Activated naive CD4-positive, alpha-beta T cell treated with anti-CD3 and anti-CD28 coated beads for 36 hours (primary cell): ENCODE measurements at places on chromosomes 6 and 20. TPM values are rescaled to one million over a fixed set of nuclear protein-coding genes. Genes with fewer than 3 reads are reported as not detected.

Gene CARMIL1
- 3.9 TPM for total RNA-seq

Gene CD93
- 0.05 TPM for total RNA-seq

Gene DPPA5
- total RNA-seq = not detected

Gene C6orf132
- 0.12 TPM for total RNA-seq

Gene SAMD3
- total RNA-seq = 2.3 TPM

Gene MRAP2
- total RNA-seq = not detected

Gene CNBD2
- 5.3 TPM for total RNA-seq

Gene TUBB1
- total RNA-seq = not detected

Gene ALDH5A1
- total RNA-seq = 15.8 TPM

Gene TNFAIP3
- 294 TPM for total RNA-seq

Gene BPI
- not detected for total RNA-seq

Gene SLC22A1
- total RNA-seq = not detected

DNA sequence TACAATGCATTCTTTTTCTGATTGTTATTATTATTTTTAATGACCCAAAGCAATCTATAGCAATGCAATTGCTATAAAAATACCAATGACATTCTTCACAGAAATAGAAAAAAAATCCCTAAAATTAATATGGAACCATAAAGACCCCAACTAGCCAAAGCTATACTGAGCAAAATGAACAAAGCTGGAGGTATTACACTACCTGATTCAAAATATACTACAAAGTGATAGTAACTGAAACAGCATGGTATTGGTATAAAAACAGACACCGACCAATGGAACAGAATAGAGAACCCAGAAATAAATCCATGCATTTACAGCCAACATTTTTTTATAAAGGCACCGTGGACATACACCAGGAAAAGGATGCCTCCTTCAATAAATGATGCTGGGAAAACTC, 60.5 kb upstream of the EEF1A1 start:
- peaks cover 2% of the 10 kb centered on the region for H3K36me3 ChIP-seq
- H3K27ac ChIP-seq = peak overlapping the region; percentile 99
- no peak overlapping the region for H3K4me3 ChIP-seq

DNA sequence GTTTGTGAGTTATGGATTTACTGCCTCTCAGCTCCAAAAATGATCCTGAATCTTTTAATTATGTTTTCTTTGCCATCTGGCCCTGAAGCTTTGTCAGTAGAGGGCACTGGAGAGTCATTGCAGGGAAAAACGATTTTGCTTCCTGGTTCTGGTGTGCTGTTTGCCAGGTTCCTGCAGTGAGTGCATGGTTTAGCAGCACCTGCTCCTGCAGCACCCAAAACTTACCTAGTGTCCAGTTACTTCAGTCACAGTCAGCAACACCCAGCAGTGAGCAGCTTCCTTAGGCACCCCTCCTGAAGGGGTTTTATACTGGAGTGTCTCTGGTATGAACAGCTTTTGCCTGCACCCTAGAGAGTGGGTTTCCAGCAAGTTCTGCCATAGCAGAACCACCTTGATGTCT, 6.0 kb upstream of the TRIM26 start:
- H3K27me3 ChIP-seq = no peaks in the 10 kb centered on the region
- no peak overlapping the region for H3K4me3 ChIP-seq
- H3K4me1 ChIP-seq = peaks cover 4% of the 10 kb centered on the region
- H3K36me3 ChIP-seq = peaks cover 5% of the 10 kb centered on the region

DNA sequence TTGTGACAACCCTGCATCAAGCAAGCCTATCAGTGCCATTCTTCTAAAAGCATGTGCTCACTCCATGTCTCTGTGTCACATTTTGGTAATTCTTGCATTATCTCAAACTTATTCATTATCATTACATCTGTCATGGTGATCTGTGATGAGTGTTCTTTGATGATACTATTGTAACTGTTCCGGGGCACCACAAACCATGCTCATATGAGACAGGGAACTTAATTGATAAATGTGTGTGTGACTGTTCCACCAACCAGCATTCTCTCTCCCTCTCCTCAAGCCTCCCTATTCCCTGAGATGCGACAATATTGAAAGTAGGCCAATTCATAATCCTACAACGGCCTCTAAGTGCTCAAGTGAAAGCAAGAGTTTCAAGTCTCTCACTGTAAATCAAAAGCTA, 4.0 kb downstream of the HUS1B start:
- peaks cover 14% of the 10 kb centered on the region for H3K36me3 ChIP-seq
- H3K27ac ChIP-seq = no peak overlapping the region
- peaks cover 9% of the 10 kb centered on the region for H3K4me1 ChIP-seq
- no peaks in the 10 kb centered on the region for H3K27me3 ChIP-seq
- DNase-seq = no peak
- H3K4me3 ChIP-seq = no peak overlapping the region

DNA sequence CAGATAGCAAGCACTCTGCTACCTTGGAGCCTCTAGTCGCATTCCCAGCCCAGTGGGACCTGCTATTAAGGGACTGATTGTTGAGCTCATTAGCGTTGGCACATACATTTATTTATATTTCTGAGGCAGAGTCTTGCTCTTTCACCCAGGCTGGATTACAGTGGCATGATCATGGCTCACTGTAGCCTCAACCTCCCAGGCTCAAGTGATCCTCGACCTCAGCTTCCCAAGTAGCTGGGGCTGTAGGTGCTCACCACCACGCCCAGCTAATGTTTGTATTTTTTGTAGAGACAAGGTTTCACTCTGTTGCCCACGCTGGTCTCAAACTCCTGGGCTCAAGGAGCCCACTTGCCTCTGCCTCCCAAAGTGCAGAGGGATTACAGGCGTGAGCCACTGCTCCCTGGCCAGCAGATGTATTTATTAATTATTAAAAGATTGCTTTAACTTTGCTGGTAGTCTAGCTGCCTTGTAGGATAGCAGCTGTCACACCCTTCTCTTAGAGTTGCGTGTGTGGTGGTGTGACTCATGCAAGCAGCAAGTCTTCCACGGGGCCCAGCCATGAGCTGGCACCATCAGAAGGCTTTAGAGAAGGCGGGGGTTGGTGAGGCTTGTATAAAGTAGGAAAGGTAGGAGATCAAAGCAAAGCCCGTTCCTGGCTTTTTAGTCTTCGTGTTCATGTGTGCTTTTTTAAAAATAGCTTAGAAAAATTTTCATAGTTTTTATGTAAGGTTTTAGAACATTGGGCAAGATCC, 16.5 kb downstream of the ACTR5 start:
- peaks cover 34% of the 10 kb centered on the region for H3K36me3 ChIP-seq
- no peak overlapping the region for H3K4me3 ChIP-seq
- no peaks in the 10 kb centered on the region for H3K27me3 ChIP-seq
- DNase-seq = peak; percentile 80
- peaks cover 21% of the 10 kb centered on the region for H3K4me1 ChIP-seq
- peak overlapping the region; percentile 33 for H3K27ac ChIP-seq

DNA sequence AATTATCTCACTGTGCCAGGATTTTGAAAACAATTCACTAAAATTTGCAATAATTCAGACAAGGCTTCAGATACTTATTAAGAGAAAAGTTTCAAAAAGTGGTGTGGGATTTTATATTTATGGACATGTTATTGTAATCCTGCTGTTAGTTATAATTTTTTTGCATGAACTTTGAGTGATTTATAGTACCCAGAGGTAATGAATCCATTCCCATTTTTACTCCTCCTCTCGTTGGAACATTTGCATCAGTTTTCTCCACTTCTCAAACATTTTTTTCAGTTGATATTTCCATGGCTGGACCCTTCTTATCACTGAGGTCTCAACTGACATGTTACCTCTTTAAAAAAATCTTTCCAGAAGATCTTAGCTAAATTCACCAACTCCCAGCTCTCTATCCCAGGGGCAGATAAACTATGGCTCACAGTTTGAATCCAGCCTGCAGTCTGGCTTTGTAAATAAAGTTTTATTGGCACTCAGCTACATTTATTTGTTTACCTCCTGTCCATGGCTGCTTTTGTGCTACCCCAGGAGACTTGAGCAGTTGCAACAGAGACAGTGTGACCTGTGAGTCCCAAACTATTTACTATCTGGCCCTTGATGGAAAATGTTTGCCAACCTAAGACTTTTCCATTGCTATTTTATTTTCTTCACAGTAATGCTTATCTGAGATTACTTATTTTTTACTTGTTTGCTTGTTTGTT, 83.4 kb downstream of the TSHZ2 start:
- H3K4me1 ChIP-seq = peaks cover 61% of the 10 kb centered on the region
- H3K27me3 ChIP-seq = no peaks in the 10 kb centered on the region
- no peak overlapping the region for H3K27ac ChIP-seq

DNA sequence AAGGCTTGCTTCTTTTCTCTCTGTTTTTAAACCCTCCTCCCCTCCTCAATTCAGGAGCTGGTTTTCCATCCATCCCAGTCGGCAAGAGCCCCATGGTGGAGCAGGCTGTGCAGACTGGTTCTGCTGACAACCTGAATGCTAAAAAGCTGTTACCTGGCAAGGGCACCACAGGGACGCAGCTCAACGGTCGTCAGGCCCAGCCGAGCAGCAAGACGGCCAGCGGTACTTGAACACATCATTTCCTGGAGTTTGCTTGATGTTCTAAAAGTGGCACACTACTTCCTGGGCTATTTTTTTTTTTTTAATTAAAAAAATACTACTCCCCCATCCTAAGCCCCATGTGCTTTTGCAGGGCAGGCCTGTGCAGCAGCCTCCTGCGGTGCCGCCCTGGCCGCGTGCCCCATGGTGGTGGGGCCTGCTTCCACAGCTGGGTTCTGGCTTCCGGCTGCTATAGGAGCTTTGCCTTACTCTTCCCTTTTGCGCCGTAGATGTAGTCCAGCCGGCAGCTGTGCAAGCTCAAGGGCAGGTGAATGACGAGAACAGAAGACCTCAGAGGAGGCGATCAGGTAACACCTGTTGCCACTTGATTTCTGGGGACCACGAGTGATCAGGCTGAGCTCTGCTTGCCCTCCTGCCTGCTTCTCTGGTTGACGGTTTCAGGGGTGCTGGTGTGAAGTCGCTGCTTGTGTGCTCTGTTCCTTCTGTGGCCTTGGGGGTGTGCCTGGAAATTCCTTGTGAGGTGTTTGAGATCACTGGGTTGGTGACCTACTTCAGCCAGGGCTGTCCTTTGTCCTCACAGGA, 7.7 kb downstream of the LSM14B start:
- H3K27me3 ChIP-seq = no peaks in the 10 kb centered on the region
- H3K4me1 ChIP-seq = peaks cover 30% of the 10 kb centered on the region
- H3K36me3 ChIP-seq = peaks cover 58% of the 10 kb centered on the region
- no peak overlapping the region for H3K4me3 ChIP-seq

GRCh38 chr6:54244430-54244829, 63.8 kb upstream of the TINAG start:
- no peak overlapping the region for H3K27ac ChIP-seq
- no peaks in the 10 kb centered on the region for H3K27me3 ChIP-seq
- H3K4me3 ChIP-seq = no peak overlapping the region
- DNase-seq = no peak
- H3K36me3 ChIP-seq = no peaks in the 10 kb centered on the region
- H3K4me1 ChIP-seq = no peaks in the 10 kb centered on the region

- H3K27me3 ChIP-seq = no peaks in the 10 kb centered on the region
- no peak overlapping the region for H3K4me3 ChIP-seq
- H3K36me3 ChIP-seq = no peaks in the 10 kb centered on the region
- H3K27ac ChIP-seq = no peak overlapping the region
- no peak for DNase-seq
Observed at GRCh38 chr6:14645841-14646240, 528.3 kb downstream of the CD83 start.

- no peak overlapping the region for H3K4me3 ChIP-seq
- no peak for DNase-seq
- H3K27me3 ChIP-seq = no peaks in the 10 kb centered on the region
- peaks cover 5% of the 10 kb centered on the region for H3K4me1 ChIP-seq
- no peaks in the 10 kb centered on the region for H3K36me3 ChIP-seq
- H3K27ac ChIP-seq = no peak overlapping the region
Observed at GRCh38 chr6:7062451-7063162, 45.2 kb upstream of the RREB1 start.

- no peaks in the 10 kb centered on the region for H3K36me3 ChIP-seq
- H3K4me3 ChIP-seq = no peak overlapping the region
- H3K27ac ChIP-seq = no peak overlapping the region
- peaks cover 2% of the 10 kb centered on the region for H3K27me3 ChIP-seq
Observed at GRCh38 chr6:44057931-44058616, 69.2 kb downstream of the MRPL14 start.

DNA sequence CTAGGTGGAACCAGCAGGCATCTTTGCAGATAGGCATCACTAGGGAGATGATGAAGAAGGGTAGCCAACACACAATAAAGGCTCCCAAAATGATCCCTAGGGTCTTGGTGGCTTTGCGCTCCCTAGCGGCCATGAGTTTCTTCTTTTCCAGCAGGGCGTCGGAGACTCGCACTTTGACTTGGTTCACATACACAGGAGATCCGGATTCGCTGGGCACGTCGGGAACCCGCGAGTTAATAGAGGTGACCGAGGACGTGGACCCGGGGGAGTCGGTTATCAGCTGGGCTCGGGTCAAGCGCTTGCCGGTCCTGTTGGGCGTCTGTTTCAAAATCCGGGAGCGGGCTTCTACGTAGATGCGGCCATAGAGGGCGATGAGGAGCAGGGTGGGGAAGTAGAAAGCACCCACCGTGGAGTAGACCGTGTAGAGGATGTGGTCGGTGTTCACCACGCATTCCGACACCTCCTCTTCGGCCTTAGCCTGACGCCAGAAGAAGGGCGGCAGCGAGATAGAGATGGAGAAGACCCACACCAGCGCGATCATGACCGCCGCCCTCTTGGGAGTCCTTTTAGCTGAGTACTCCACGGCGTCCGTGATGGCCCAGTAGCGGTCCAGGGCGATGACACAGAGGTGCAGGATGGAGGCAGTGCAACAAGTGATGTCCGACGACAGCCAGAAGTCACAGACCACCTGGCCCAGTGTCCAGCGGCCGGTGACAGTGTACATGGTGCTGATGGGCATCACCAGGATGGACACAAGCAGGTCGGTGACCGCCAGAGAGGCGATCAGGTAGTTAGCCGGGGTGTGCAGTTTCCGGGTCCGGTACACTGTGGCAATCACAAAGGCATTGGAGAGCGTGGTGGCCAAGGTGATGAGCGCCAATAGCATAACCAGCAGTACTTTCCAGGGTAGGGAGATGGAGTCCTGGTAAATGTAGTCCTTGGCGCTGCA, 658 bp downstream of the HTR1B start:
- H3K36me3 ChIP-seq = no peaks in the 10 kb centered on the region
- peak; percentile 7 for DNase-seq
- no peak overlapping the region for H3K27ac ChIP-seq
- H3K4me3 ChIP-seq = peak overlapping the region; percentile 22

GRCh38 chr6:101484781-101485180, 91.3 kb downstream of the GRIK2 start:
- no peaks in the 10 kb centered on the region for H3K27me3 ChIP-seq
- H3K36me3 ChIP-seq = no peaks in the 10 kb centered on the region
- H3K27ac ChIP-seq = no peak overlapping the region
- no peak overlapping the region for H3K4me3 ChIP-seq
- DNase-seq = no peak
